ENCODE measurements at places on chromosomes 12 and 14. TPM values are rescaled to one million over a fixed set of nuclear protein-coding genes. Genes with fewer than 3 reads are reported as not detected.

LBHD2 gene
- total RNA-seq, result not detected

- DNase-seq, result no peak
- peaks cover 50% of the 10 kb centered on the region for H3K4me1 ChIP-seq
- H3K4me3 ChIP-seq, result no peak overlapping the region
- H3K36me3 ChIP-seq, result no peaks in the 10 kb centered on the region
These were observed 233.1 kb downstream of the PTPRO start for GRCh38 chr12:15555446-15555845.

- H3K36me3 ChIP-seq, result peaks cover 2% of the 10 kb centered on the region
- no peak overlapping the region for H3K27ac ChIP-seq
- H3K27me3 ChIP-seq, result peaks cover 17% of the 10 kb centered on the region
- no peak overlapping the region for H3K4me3 ChIP-seq
- no peaks in the 10 kb centered on the region for H3K4me1 ChIP-seq
These were observed 202.3 kb upstream of the IGF1 start for GRCh38 chr12:102682366-102683289.

ABCD2 gene
- not detected for total RNA-seq

DNA sequence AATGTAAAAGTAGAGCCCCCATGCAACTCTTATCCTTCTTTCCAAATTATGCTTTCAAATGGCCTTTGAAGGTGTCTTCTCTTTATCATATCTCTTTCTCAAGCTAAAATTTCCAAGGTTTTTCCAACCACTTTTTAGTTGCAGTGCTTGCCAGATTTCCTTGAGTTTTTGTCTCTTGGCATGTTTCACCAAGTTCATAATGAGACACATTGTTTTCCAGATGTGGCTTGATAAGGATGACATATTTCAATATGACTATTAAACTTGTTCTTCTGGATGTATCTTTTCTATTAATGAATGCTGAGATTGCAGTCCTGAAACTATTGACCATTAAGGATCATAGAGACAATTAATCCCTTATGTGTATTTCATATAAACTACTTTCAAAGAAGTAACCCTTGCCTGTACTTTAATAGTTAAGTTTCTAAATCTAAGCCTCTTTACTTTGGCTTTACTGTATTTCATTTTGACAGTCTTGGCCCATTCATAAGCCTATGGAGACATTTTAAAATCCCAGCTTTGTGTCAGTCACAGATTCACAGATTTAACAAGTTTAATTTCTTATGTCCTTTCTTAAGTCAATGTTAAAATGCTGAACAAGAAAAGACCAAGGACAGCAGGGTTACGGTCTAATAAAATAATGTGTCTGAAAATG, 151.5 kb downstream of the LRFN5 start:
- H3K36me3 ChIP-seq, result no peaks in the 10 kb centered on the region
- no peak for DNase-seq
- H3K4me1 ChIP-seq, result no peaks in the 10 kb centered on the region
- H3K27ac ChIP-seq, result no peak overlapping the region

PRIMA1 gene
- total RNA-seq, result not detected

GRCh38 chr12:63103494-63104131, 47.4 kb downstream of the AVPR1A start:
- H3K27ac ChIP-seq, result no peak overlapping the region
- H3K4me3 ChIP-seq, result no peak overlapping the region
- no peak for DNase-seq
- H3K36me3 ChIP-seq, result no peaks in the 10 kb centered on the region
- no peaks in the 10 kb centered on the region for H3K27me3 ChIP-seq

DNA sequence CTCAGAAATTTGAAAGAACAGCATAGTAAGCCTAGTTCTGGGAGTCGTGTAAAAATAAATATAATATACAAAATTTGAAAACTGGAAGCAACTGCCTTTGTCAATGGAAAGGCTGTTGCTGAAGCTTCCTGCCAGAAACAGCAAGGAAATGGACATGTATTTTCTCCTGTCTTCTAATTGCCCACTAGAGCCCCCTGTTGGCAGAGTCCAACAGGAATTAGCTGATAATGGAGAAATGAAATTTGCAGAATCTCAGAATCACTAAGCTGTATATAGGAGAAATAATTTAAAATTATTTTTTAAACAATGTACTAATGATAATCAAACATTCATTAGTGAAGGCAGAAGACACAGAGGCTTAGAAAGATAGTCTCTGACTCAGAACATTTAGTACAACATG, 414.8 kb downstream of the SLC6A15 start:
- no peaks in the 10 kb centered on the region for H3K4me1 ChIP-seq
- no peak overlapping the region for H3K27ac ChIP-seq
- no peak for DNase-seq

SMCO2 gene
- total RNA-seq, result not detected

- no peaks in the 10 kb centered on the region for H3K4me1 ChIP-seq
- H3K27ac ChIP-seq, result no peak overlapping the region
- DNase-seq, result no peak
- H3K27me3 ChIP-seq, result no peaks in the 10 kb centered on the region
- H3K4me3 ChIP-seq, result no peak overlapping the region
- no peaks in the 10 kb centered on the region for H3K36me3 ChIP-seq
These were observed 79.6 kb downstream of the SLC16A7 start for GRCh38 chr12:59675461-59675860.

INHBC gene
- not detected for total RNA-seq

C2CD5 gene
- 17.1 TPM for total RNA-seq

AMN gene
- total RNA-seq, result 0.30 TPM

- no peak overlapping the region for H3K27ac ChIP-seq
- H3K4me1 ChIP-seq, result peaks cover 6% of the 10 kb centered on the region
- no peak overlapping the region for H3K4me3 ChIP-seq
- H3K27me3 ChIP-seq, result peaks cover 97% of the 10 kb centered on the region
- peaks cover 4% of the 10 kb centered on the region for H3K36me3 ChIP-seq
These were observed 2.8 kb downstream of the TBX5 start for GRCh38 chr12:114403011-114403689.

PLEK2 gene
- not detected for total RNA-seq

- no peak overlapping the region for H3K27ac ChIP-seq
- H3K36me3 ChIP-seq, result no peaks in the 10 kb centered on the region
These were observed 14.8 kb downstream of the BATF start for GRCh38 chr14:75537071-75537470.

ADGRD1 gene
- 4.7 TPM for total RNA-seq

- peaks cover 2% of the 10 kb centered on the region for H3K36me3 ChIP-seq
- DNase-seq, result no peak
- no peak overlapping the region for H3K27ac ChIP-seq
- H3K4me3 ChIP-seq, result no peak overlapping the region
- no peaks in the 10 kb centered on the region for H3K27me3 ChIP-seq
These were observed 102.6 kb downstream of the RIN3 start for GRCh38 chr14:92616178-92616577.

DNA sequence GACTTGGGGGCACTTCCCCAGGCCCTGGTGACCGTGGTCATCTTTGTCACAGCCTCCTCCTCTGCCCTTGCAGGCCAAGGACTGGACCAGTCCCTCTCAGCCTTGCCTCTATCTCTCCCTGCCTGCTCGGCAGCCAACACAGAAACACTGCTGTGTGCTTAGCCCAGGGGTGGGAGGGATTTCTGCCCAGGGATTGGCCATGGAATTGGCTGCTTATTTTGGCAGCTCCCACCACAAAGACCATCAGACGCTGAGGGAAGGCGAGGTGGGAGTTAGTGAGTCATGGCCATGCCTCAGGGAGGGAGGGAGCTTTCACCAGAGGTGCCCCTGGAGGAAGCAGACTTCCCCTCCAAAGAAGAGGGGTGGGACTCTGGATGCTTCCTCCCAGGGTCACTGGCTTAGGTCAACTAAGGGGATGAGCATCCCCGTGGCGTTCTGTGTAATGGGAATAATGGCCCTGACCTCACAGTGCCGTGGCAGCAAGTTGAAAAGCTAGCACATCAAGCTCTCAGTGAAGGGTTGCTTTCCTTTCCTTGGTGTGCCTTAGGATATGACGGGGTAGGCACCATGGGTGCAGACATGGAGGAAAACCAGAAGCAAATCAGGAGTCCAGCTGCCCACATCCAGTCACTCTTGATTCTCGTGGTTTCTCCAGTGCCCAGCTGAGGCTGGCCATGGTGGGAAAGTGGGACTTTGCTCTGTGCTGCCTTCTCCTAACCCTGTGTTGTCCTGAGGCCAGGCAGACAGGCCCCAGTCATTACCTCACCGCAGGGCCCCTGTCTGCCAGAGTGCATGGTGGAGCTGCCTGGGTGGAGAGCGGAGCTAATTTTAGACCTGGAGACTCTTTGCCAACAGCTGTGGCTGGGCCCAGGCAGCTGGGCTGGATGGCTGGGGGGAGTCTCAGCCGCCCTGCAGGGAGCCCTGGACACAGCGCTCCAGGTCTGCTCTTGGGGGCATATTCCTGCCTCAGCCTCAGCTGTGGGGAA, 21.4 kb downstream of the B4GALNT3 start:
- H3K36me3 ChIP-seq, result no peaks in the 10 kb centered on the region
- no peak overlapping the region for H3K4me3 ChIP-seq
- peaks cover 2% of the 10 kb centered on the region for H3K27me3 ChIP-seq
- H3K4me1 ChIP-seq, result peaks cover 31% of the 10 kb centered on the region

SOX5 gene
- 16.2 TPM for total RNA-seq

FGD4 gene
- total RNA-seq, result 8.7 TPM

GRCh38 chr12:94777936-94778335, 127.6 kb upstream of the TMCC3 start:
- peaks cover 8% of the 10 kb centered on the region for H3K4me1 ChIP-seq
- no peaks in the 10 kb centered on the region for H3K36me3 ChIP-seq
- no peak for DNase-seq
- no peak overlapping the region for H3K4me3 ChIP-seq

BHLHE41 gene
- total RNA-seq, result 6.0 TPM

HNRNPC gene
- total RNA-seq, result 286 TPM

DNA sequence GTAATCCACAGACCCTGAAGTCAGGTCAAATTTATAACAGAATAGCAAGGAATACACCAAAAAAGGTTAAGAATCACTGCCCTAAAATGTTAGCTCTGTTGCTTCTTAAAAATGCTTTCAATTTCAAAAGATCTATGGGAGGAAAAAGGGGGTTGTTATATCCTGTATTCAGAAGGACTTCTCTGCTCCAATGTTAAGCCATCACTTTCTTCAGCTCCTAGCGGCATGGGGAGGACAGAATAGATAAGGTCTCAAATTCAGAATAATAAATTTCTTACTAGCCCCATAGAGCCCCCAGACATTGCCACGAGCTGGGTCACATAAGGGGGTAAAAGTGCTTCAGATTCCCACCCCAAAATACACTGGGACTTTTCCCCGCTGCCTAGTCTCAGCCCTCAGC, 49.8 kb downstream of the CPM start:
- DNase-seq, result no peak
- H3K36me3 ChIP-seq, result no peaks in the 10 kb centered on the region
- peaks cover 4% of the 10 kb centered on the region for H3K27me3 ChIP-seq
- no peak overlapping the region for H3K4me3 ChIP-seq
- H3K4me1 ChIP-seq, result no peaks in the 10 kb centered on the region

GRCh38 chr12:60752589-60752988, 1156.8 kb downstream of the SLC16A7 start:
- H3K4me3 ChIP-seq, result no peak overlapping the region
- DNase-seq, result no peak
- H3K4me1 ChIP-seq, result no peaks in the 10 kb centered on the region
- no peak overlapping the region for H3K27ac ChIP-seq

GRCh38 chr12:33304176-33304575, 135.4 kb downstream of the SYT10 start:
- no peak for DNase-seq
- no peaks in the 10 kb centered on the region for H3K27me3 ChIP-seq
- no peak overlapping the region for H3K27ac ChIP-seq
- H3K4me1 ChIP-seq, result no peaks in the 10 kb centered on the region
- no peak overlapping the region for H3K4me3 ChIP-seq

DNA sequence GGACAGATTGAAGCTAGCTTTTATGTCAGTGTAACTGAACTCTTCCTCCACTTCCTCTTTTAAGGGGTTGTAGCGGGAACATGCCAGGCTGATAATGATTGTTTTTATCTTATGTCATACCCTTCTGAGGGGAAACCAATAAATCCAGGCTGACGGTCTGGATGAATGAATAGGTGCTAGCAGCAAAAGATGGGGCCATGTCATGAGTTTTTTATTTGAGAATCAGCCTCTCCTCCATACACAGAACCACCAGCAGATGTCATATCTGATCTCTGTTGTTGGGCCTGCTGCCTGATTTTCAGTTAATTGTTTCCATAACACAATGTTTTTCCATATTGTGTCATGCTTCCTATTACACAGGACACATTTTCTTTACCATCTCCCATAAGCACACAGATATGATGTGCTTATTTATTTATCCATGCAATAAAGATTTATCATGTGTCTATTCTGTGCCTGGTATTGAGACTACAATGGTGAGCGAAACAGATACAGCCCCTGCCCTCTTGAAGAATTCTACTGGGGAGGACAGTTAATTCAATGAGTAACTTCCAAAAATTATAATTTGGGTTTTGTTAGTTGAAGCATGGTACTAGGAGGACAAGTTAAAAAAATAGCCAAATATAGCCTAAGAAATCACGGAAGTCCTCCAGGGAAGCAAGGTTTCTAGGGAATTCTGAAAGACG, 33.6 kb upstream of the CRY1 start:
- no peaks in the 10 kb centered on the region for H3K4me1 ChIP-seq
- DNase-seq, result no peak
- no peak overlapping the region for H3K27ac ChIP-seq

GRCh38 chr12:118424884-118425283, 48.5 kb downstream of the SUDS3 start:
- H3K36me3 ChIP-seq, result no peaks in the 10 kb centered on the region
- no peaks in the 10 kb centered on the region for H3K4me1 ChIP-seq
- H3K27me3 ChIP-seq, result no peaks in the 10 kb centered on the region
- no peak for DNase-seq
- no peak overlapping the region for H3K4me3 ChIP-seq
- H3K27ac ChIP-seq, result no peak overlapping the region

- H3K27ac ChIP-seq, result no peak overlapping the region
- no peaks in the 10 kb centered on the region for H3K27me3 ChIP-seq
- H3K4me1 ChIP-seq, result peaks cover 2% of the 10 kb centered on the region
- H3K36me3 ChIP-seq, result no peaks in the 10 kb centered on the region
- DNase-seq, result no peak
These were observed 440.2 kb downstream of the ATP23 start for GRCh38 chr12:58381546-58381945.

DNA sequence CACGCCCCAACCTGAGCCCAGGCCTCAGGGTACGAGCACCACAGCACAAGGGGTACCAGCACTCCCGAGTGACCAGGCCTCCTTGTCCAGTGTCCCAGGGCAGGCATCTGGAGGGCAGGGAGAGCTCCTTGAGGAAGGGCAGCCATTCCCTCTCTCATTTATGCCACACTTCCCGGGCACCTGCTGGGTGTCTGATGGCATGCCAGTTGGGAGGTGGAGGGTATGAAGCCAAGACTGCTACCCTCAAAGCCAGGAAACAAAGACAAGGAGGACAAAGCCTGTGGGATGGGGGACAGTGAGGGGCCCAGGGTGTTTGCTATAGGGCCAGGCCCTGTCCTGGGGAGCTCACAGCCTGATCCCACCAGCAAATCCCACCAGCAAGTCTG, 45.6 kb downstream of the CCDC88C start:
- H3K27ac ChIP-seq, result no peak overlapping the region
- peaks cover 3% of the 10 kb centered on the region for H3K27me3 ChIP-seq
- H3K4me3 ChIP-seq, result no peak overlapping the region

DNA sequence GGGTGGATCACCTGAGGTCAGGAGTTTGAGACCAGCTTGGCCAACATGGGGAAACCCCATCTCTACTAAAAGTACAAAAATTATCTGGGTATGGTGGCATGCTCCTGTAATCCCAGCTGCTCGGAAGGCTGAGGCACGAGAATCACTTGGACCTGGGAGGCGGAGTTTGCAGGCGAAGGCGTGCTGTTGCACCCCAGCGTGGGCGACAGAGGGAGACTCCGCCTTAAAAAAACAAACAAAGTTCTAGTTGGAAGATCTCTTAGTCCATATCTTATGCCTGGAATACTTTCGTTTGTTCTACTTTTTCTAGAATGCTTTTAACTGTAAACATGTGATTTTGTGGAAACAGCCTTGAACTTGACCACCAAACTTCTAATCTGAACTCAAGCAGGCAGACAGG, 38.7 kb downstream of the PPHLN1 start:
- no peaks in the 10 kb centered on the region for H3K27me3 ChIP-seq
- peaks cover 12% of the 10 kb centered on the region for H3K4me1 ChIP-seq
- no peak overlapping the region for H3K27ac ChIP-seq
- H3K4me3 ChIP-seq, result no peak overlapping the region
- no peak for DNase-seq

Data from chondrocyte (in vitro differentiated cells).